ENCODE measurements at places on chromosomes 6 and 20. TPM values are rescaled to one million over a fixed set of nuclear protein-coding genes. Genes with fewer than 3 reads are reported as not detected.

The PMEPA1 gene
- total RNA-seq: 167 TPM

The HCK gene
- total RNA-seq: 19.9 TPM

The CALHM6 gene
- total RNA-seq: 1.8 TPM

The ISM1 gene
- total RNA-seq: 94.9 TPM

The ARMH2 gene
- total RNA-seq: not detected

The FOXS1 gene
- total RNA-seq: 10.0 TPM

The ULBP1 gene
- 0.13 TPM for total RNA-seq

The TDRD6 gene
- total RNA-seq: 1.8 TPM

The TRIM10 gene
- not detected for total RNA-seq

Measured in aorta (tissue), 5 donors.